ENCODE measurements at places on chromosomes 4 and X.

DNA sequence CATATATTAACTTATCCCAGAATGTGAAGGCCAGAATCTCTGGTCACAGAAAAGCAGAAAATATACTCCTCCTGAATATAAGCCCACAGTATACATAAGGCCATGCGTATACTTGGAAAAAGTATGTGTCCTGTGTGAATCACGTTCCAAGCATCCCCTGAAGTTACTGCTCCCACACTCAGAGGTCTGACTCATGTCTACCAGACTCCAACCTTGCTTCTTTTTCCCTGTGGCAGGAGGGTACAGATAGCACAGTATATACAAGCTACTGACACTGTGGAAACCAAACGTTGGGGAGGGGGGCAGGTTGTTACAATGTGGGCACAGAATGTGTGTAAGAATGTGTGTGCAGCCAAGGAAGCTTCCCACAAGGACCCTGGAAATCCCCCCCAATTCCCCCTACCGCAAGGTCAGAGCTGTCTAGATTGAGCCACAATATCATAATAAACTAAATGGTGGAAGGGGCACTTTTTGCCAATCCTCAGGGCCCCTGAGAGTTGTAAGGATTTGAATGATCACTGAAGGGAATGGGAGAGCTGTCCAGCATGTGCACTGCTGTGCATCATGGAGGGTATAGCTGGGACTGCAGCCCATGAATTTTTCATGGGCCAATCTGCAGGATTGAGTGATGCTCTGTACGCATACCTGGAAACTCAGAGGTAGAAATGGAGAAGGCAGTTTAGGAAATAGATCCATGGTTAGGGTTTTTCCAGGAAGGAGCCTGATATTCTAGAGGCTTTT, 7.4 kb upstream of the RELL1 start:
- no peak for DNase-seq

- DNase-seq, result no peak
Measured at GRCh38 chr4:142687547-142688275, 158.4 kb downstream of the INPP4B start.

- DNase-seq, result no peak
Measured at GRCh38 chr4:131603705-131604104, 1545.4 kb upstream of the PCDH10 start.

GRCh38 chr4:24668956-24669355, 84.6 kb upstream of the DHX15 start:
- no peak for DNase-seq

- DNase-seq, result no peak
Measured at GRCh38 chr4:53732661-53733060, 141.4 kb upstream of the LNX1 start.

GRCh38 chr4:930028-930551, 2.0 kb downstream of the GAK start:
- DNase-seq, result no peak

GRCh38 chrX:112270991-112271390, 188.4 kb upstream of the TRPC5 start:
- DNase-seq, result no peak

DNA sequence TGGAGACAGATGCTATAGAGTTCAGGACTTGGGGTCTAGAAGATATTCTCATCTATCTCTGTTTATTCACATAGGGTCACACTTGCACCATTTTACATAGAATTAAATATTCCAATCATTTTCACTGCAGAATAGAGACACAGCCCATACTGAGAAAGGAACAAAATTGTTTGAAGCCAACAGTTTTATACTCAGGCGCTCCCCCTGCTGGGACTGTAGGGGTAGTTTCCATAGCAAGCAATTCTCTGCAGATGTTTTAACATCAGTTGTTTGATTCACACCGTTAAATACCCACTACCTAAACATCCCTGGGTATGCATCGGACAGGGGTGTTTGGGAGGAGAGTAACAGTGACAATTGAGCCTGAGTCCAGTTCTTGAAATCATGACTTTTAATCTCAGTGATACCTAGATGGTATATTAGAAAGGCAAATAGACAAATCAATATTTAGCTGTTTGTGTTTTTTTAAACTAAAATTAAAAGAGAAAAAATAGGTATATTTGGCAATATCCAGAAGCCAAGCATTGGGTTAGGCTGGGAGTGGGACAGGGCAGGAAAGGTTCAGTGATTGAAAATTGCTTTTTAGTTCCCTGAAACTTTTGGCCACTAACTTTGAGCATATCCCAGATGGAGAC, 33.8 kb downstream of the LONRF3 start:
- no peak for DNase-seq

Data from activated T-helper 1 cell treated with Interleukin-2 at 50 U/mL for 16 hours (primary cell).